ENCODE measurements at places on chromosomes 6 and 20.

- no peak for DNase-seq
Measured at GRCh38 chr6:112004201-112005012, 49.5 kb upstream of the CCN6 start.

- DNase-seq, result no peak
Measured at GRCh38 chr6:150705392-150705791, 105.7 kb downstream of the PLEKHG1 start.

DNA sequence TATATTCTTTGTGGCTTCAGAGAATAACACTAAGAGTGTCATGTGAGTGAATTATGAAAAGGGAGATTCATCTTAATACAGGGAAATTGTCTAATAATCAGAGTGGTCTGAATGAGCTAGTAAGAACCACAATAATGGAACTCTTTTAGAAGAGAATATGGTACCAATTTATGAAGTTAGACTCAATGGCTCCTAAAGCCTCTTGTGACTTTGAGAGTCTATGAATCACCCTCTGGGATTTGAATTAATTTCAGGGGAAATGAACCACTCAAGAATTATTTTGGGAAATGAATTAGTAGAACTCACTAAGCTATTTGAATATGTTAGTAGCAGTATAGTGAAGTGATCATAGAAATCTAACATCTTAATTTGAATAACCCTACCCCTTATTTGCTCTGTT is 14.3 kb downstream of the PCMT1 start:
- DNase-seq, result no peak

GRCh38 chr20:2820896-2821869 is 5.0 kb downstream of the TMEM239 start:
- DNase-seq, result no peak

DNA sequence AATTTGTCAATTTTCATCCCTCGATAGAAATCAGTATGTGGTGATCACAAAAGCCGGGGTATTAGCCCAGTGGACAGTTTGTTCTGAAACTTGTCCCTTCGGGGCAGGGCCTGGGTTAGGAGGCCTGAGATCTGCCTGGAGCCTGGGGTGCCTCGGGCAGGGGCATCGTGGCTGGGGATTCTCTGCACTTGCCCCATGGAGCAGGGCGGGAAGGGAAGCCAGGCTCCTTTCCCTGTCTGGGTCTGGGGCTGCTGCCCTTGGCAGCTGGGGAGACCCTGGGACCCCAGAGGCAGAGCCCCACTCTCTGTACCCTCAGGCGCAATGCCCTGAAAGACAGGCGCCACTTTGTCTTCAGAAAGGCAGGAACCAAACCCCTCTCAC is 27.4 kb downstream of the NTSR1 start:
- DNase-seq, result no peak

- no peak for DNase-seq
Measured at GRCh38 chr6:169035385-169036240, 218.0 kb downstream of the THBS2 start.

DNA sequence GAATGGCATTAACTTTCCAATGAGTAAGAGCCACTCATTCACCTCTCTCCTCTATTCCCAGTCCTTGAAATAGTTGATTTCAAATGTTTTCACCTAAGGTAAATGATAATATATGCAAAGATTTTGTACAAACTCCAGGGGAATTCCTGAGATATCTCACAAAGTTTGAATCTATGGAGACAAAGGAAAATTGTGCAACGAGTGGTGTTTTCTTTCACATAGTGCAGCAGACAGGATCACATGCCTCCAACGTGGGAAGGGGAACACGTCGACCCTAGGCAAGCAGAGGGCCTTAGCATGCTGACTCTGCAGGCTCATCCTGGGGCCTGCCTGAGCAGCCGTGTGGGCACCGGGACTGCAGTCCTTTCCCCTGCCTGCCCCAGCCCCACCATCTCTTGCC is 195.6 kb upstream of the THBS2 start:
- DNase-seq, result no peak

- no peak for DNase-seq
Measured at GRCh38 chr6:113629256-113629655, 227.9 kb upstream of the MARCKS start.

Data from heart right ventricle (tissue), 16 donors.